ENCODE measurements at places on chromosomes 3 and 15. TPM values are rescaled to one million over a fixed set of nuclear protein-coding genes. Genes with fewer than 3 reads are reported as not detected.

MFSD1 gene
- 54.6 TPM for polyA plus RNA-seq

DNA sequence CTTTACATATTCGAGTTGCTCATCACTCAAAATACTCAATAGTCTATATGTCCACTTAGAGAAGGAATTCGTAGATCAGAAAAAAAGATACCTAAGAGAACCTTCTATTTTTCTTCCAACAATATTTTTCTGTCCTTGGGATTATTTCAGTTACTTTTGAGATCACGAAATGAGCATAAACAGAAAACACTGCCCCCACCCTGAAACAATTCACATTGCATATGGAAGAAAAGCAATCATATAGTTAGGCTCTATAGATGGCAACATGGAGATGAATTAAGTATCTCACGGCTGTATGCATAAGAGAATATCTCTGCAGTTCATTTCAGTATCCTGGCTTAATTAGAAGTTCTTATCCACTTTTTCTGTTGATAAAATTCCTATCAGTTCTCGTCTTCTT lies 391.1 kb downstream of the FGF12 start:
- H3K4me3 ChIP-seq = no peak overlapping the region
- no peak overlapping the region for H3K27ac ChIP-seq
- H3K27me3 ChIP-seq = no peaks in the 10 kb centered on the region

- no peak overlapping the region for H3K27ac ChIP-seq
- no peaks in the 10 kb centered on the region for H3K36me3 ChIP-seq
- H3K27me3 ChIP-seq = no peaks in the 10 kb centered on the region
- H3K4me1 ChIP-seq = no peaks in the 10 kb centered on the region
- no peak overlapping the region for H3K4me3 ChIP-seq
These were observed 321.5 kb upstream of the IGF1R start for GRCh38 chr15:98326804-98327203.

GRCh38 chr3:133672461-133672860 lies 10.7 kb upstream of the TOPBP1 start:
- H3K27ac ChIP-seq = no peak overlapping the region
- H3K36me3 ChIP-seq = no peaks in the 10 kb centered on the region
- no peak overlapping the region for H3K4me3 ChIP-seq
- no peak for DNase-seq
- H3K4me1 ChIP-seq = no peaks in the 10 kb centered on the region

- no peak overlapping the region for H3K27ac ChIP-seq
- no peaks in the 10 kb centered on the region for H3K36me3 ChIP-seq
- no peaks in the 10 kb centered on the region for H3K27me3 ChIP-seq
- H3K4me3 ChIP-seq = no peak overlapping the region
These were observed 106.3 kb upstream of the RNU6-1 start for GRCh38 chr15:67945951-67946700.

GRCh38 chr3:159378396-159379194 lies 576.7 kb downstream of the MFSD1 start:
- H3K36me3 ChIP-seq = no peaks in the 10 kb centered on the region
- H3K27me3 ChIP-seq = no peaks in the 10 kb centered on the region
- H3K4me3 ChIP-seq = no peak overlapping the region

All from naive thymus-derived CD4-positive, alpha-beta T cell (primary cell).